ENCODE measurements at places on chromosomes 16 and 17.

- no peak for DNase-seq
Measured at GRCh38 chr17:57776366-57776765, 31.3 kb upstream of the CCDC182 start.

DNA sequence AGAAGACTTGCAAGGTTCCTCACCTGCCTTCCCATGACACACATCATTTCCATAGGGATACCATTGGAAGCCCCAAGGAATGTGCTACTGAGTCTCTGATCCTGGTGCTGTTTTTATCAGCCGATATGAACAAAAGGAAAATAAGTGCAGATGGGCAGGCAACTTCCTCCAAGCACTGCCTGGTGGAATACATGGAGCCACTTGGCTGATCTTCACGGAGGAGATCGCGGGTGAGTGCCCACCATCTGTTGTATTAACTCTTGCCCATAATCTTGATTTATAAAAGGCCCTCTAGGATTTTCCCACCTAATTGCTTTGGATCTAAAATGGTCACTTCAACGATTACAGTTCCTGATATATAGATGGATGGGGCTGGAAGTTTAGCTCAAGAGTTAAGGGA is 24.7 kb upstream of the CDRT15 start:
- DNase-seq, result no peak

DNA sequence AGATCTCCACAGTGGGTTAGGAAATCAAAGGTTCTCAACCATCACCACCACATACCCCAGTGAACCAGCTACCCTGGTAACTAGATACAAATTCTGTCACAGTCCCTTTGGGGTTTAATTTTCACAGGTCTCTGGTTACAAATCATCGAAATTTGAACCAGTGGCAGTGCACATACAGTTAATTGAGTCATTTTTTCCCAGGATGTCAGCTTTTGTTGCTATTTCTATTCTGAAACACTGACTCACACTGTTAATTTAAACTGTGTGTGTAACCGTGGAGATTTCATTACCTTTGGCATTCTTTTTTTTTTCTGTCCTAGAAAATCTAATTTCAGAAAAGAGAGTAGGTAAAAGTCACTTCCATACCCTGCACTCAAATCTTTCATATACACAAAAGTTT is 511.5 kb downstream of the TOX3 start:
- no peak for DNase-seq

- DNase-seq, result no peak
Measured at GRCh38 chr16:53822936-53823529, 119.1 kb downstream of the FTO start.

DNA sequence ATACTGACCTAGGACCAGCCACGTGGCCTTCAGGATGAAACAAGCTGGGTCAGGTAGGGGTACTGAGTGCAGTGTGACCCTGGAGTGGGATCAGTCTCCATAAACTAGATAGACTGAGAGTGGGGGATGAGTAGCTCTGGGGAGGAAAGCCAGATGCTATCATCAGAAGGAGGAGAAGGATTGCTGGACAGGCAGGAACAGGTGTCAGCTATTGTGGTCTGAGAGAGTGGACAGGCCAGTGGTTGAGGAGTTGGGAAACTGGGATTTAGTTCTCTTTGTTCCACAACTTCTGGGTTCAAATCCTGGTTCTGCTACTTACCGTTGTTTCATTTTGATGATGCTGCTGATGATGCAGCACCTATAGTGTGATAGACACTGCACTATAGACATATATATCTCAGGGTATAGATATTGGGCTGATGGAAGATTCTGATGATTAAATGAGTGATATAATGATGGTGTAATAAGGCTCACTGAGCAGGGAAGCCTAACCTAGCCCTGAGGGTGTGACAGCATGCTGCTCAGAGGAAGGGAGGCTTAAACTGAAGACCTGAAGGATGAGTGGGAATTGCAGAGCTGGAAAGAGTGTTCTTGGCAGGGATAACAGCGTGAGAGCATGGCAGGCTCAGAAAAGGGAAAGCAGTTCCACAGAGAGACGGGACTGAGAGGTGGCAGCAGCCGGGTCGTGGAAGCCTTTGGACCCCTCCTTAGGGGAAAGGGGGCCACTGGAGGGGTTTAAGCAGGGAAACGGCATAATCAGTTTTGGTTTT is 66.0 kb downstream of the SNX20 start:
- no peak for DNase-seq

DNA sequence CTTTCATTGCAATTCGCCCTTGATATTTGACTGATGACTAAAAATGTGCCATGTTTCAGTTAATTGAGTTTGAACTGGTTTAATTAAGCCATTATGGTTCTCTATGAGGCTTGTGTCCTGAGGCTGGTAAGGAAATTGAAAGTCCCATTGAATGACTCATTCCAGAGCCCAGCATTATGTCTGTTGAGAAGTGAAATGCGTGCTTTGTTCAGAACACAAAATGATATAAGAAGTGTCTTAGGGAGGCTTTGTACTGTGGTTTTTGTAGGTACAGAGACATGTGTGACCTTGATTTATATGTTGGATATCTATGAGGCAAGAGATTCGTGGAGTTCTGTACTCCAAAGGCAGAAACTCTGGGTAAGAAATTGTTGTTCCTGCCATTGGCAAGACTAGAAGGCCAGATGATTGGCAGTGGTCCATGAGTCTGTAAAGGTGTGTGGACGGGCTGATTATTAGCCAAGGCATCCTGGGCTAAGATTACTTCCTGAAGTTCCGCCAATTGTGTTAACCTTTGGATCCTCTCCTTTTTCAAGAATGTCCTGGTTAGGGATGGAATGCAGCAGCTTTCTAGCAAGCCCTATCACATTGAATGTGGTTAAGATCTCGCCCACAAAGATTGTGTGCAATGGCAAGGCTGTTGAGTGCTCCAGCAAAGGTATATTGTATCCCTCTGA is 103.7 kb downstream of the NPIPB5 start:
- DNase-seq, result no peak

DNA sequence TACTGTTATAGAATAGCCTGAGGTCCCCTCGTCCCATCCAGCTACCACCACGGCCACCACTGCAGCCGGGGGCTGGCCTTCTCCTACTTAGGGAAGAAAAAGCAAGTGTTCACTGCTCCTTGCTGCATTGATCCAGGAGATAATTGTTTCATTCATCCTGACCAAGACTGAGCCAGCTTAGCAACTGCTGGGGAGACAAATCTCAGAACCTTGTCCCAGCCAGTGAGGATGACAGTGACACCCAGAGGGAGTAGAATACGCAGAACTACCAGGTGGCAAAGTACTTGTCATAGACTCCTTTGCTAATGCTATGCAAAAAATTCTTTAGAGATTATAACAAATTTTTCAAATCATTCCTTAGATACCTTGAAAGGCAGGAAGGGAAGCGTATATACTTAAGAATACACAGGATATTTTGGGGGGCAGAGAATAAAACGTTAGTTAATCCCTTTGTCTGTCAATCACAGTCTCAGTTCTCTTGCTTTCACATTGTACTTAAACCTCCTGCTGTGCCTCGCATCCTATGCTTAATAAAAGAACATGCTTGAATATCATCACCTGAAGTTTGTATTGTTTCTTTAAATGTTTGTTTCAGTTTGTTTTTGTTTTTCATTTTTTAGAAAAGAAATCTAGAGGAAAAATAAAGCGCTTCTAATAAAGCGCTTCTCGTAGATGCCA is 388.3 kb downstream of the MAF start:
- DNase-seq, result no peak

- no peak for DNase-seq
Measured at GRCh38 chr16:69314534-69314933, 3.4 kb downstream of the VPS4A start.

GRCh38 chr17:80257716-80258213 is 2.9 kb upstream of the RNF213 start:
- no peak for DNase-seq

- DNase-seq, result no peak
Measured at GRCh38 chr17:77363821-77364361, 223.1 kb downstream of the SEC14L1 start.

- no peak for DNase-seq
Measured at GRCh38 chr17:4735876-4736651, 3.6 kb upstream of the ZMYND15 start.

- DNase-seq, result no peak
Measured at GRCh38 chr17:15482476-15482875, 15.1 kb upstream of the CDRT4 start.

GRCh38 chr17:32486111-32486700 is 587 bp upstream of the CDK5R1 start:
- DNase-seq, result no peak

DNA sequence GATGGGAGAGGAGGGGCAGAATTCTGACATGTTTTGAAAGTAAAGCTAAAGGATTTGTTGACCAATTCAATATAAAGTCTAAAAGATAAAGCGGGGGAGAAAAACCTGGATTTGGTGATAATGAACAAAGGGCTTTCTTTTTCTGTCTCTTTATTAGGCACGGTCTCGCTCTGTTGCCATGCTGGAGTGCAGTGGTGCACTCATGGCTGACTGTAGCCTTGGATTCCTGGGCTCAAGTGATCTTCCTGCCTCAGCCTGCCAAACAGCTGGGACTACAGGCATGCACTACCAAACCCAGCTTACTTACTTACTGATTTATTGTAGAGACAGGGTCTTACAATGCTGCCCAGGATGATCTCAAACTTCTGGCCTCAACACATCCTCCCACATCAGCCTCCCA is 7.5 kb downstream of the CDR2 start:
- no peak for DNase-seq

DNA sequence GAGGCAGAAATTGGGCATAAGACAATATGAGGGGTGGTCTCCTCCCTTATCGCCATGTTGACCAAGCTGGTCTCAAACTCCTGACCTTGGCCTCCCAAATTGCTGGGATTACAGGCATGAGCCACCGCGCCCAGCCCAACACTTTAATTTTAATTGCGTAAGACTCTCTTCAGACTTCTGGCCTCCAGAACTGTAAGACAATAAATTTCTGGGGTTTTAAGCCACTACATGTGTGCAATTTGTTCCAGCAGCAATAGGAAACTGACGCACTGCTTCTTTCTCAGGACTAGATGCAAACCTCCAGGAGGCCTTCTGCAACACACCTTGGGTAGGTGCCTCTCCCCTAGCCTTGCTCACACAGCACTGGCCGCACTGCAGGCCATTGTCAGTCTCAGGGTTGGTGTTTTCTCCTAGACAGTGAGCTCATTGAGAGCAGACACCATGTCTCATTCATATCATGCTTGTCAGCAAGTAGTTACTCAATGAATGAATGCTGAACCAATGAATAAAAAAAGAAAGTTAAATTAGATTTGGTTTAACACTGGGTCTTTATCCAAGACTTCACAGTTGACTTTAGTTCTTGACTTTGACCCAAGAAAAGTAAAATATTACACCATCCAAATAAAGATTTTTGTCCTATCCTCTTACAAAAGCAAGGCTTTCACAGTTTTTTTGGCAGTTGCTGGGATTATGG is 5.5 kb upstream of the ACSF2 start:
- no peak for DNase-seq

DNA sequence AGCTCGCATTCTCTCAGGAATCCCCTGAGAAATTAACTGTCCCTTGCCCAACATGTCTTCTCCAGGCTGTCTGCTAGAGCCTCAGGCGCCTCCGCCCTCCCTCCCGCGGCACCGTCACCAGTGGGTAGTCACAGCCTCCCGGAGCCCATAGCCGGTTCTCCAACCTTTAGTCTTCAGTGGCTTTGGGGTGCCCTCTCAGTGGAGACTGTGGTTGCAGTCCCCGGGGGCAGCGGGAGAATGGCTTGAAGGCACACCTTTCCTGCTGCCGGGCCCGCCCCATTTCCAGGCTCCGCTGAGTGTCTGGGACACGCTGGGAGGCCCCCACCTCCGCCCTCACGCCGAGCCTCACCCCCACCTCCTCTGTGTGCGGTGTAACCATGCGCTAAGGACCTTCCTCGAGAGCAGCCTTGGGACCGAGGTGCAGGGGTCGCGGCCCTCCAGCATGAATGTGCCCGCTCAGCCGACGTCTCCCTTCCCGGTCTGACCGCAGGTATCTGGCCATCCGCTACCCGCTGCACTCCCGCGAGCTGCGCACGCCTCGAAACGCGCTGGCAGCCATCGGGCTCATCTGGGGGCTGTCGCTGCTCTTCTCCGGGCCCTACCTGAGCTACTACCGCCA is 1.7 kb downstream of the GALR2 start:
- no peak for DNase-seq

GRCh38 chr17:55887531-55887930 is 136.7 kb downstream of the PCTP start:
- no peak for DNase-seq

DNA sequence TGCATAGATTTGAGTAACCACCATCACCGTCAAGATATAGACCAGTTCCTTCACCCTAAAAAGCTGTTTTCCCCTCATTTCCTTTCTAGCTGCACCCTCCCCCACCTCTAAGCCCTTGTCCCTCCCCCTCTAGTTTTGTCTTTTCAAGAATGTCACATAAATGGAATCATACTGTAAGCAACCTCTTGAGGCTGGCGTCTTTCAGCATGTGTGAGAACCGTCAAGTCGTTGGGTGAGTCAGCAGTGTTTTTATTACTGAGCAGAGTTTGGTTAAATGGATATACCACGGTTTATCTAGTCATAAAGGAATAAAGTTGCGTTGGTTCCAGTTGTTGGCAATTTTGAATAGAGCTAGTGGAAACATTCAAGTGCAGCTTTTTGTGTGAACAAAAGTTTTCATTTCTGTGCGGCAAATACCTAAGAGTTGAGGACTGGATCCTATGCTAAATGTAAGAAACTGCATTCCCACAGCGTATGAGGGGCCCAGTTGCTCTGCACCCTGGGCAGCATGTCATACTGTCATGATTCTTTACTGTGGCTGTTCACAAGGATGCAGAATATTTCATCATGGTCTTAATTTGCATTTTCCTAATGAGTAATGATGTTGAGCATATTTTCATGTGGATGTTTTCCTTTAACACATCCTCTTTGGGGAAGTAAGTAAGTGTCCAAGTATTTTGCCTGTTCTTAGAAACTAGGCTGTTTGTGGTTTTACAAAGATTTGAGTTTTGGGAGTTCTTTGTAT is 264.3 kb downstream of the CPPED1 start:
- no peak for DNase-seq

DNA sequence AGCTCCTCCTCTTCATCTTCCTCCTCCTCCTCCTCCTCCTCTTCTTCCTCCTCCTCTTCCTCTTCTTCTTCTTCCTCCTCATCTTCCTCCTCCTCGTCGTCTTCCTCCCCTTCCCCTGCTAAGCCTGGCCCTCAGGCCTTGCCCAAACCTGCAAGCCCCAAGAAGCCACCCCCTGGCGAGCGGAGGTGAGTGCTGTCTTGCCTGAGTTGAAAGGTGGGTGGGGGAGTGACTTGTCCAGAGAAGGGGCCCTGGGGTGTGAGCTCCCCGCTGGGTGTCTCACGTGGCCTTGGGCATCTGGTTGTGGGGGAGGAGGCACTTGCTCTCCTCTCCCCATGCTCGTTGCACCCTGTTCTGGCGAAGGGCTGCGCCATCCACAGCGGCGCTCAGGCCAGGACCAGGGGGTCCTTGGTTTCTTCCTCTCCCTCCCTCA is 8.0 kb downstream of the ELOB start:
- DNase-seq, result no peak
